ENCODE measurements at places on chromosomes 3 and 15.

DNA sequence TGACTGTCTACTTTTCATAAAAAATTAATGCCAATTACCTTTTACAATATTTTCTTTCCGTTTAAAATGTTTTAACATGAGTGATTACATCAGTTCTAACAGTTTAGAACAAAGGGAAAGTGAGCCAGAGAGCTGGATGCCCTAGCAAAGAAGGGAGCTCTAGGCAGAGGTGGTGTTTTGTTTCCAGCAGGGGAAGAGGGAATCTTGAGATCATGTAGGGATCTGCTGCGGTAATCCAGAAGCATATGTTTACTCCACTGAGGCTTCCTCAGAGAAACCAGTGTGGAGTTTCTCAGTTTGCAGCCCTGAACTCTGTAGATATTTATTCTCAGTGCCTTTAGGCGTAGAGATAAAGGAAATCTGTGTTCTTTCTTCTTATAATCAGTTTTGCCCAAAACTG lies 399.3 kb downstream of the NLGN1 start:
- no peak for DNase-seq

GRCh38 chr15:68113751-68114150 lies 59.6 kb downstream of the PIAS1 start:
- peak; percentile 58 for DNase-seq

- DNase-seq: peak; percentile 79
These were observed 27.9 kb upstream of the TGFBR2 start for GRCh38 chr3:30578479-30578878.

DNA sequence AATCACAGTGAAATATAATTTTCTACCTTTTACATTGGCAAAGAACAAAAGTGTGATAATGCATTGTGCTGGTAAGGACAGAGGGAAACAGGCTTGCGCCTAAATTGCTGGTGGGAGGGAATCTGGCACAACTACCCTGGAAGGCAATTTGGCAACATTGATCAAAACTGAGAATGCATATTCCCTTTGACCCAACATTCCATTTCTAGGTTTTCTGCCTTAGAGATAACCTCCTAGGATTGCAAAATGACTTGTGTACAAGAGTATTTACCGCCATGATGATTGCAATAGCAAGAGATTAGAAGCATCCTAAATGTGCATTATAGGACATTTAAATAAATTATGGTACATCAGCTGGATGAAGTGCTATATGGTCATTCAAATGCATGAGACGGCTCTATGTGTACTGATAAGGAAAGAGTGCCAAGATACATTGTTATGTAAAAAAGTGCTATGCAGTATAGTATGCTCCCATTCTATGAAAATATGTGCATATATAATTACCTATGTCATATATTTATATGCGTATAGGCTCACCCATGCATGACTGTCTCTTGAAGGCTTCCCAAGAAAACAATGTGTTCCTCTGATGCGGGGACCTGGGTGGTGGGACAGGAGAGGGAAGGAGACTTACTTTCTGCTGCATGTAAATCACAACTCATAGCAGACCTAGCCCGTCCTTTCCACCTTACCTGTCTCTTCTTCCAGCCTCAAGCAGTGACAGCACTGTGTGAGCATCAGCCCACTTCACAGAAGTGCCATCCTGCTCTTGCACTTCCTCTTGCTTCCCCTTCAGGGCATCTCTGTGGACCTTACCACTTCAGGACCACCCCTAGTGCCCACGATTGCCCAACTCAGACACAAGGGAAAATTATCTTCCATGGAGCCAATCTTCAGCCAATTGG lies 249.9 kb upstream of the TLE3 start:
- no peak for DNase-seq

- no peak for DNase-seq
These were observed 148.2 kb downstream of the FMN1 start for GRCh38 chr15:33046329-33046728.

DNA sequence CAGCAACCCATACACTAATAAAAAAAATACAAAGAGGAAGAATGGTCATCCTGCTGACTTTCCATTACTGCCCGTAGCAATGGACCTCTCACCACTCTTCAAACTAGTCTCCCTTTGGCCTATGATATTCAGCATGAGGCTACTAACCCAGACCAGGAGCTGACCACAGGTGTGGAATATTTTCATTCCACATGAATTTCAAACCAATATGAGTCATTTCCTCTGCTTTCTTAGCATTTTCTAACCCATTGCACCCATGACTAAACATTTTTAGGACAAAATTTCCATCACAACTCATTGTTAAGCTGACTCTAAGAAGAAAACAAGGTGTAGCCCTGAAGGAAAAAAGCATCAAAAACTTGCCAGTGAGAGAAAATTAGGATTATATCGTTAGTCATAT lies 34.0 kb upstream of the ZPLD1 start:
- no peak for DNase-seq

DNA sequence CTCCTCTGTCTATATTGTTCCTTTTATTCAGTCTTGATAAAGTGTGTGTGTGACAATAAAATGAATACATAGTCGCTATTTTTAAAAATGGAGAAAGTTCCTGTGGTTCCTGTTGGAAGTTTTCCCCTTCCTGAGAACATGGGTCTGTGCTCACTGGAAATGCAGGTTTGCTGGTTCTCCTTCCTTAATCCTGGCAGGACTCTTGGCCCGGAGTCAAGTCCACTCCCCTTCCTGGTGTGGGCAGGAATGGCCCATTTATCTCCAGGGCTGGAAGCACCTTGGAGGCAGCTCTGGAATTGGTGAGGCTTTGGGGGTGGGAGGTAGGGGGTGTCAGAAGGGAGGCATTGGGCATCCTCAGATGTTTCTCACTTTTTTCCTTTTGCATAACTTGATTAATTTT lies 30.1 kb downstream of the FOXL2 start:
- no peak for DNase-seq

DNA sequence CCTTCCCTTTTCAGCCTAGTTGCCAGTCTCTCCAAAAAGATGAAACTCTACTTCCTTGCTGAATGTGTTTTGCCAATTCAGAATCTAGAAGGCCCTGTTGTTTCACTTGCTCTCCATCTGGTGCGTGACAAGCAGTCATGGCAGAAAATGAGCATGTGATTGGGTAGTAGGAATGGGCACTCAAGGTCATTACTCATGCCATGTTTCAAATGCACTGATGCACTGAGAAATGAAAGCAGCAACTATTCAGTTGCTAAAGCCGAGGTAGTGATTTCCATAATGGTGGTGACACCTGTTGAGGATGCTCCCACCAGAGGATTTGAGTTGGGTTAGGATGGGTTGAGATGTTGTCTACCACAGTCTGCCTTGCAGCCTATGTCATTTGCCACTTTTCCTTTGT lies 12.7 kb downstream of the ZBTB38 start:
- no peak for DNase-seq

DNA sequence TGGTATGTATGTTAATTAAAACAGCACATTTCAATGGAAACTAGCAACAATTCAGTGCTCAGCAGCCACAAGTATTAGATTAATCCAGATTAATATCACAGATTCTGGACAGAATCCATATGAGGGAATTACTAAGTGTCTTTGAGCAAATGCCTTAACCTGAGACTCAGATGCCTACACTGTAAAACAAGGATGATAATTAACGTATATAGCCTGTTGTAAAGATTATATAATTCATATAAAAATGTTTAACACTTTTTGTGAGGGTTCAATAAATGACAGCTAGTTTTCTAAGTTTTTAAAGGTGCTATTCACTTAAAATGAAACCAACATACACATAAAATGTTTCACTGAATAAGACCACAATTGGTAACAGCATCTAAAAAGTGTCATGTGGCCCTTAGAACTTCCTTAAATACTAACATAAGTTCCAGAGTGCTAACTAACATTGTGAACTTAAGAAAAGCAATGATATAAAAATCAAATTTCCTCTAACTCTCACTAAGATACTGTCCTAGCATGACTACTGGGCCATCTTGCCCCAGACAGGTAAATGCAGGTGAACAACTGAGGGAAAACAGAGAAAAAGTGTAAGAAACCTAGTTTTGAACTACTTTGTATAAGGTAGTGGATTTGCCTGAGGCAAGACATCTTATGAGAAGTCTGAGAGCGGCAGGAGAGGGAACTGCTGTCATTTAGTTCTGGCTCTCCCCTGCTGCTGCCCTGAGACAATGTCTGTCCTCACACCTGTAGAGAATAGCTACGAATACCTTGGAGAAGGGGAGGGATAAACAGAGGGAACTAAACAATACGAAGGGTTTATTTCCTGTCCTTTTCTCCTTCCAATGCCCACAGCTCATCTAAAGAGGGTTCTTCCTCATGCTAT lies 151.3 kb downstream of the ADAM10 start:
- peak; percentile 48 for DNase-seq
